ENCODE measurements at places on chromosomes 6 and 20. TPM values are rescaled to one million over a fixed set of nuclear protein-coding genes. Genes with fewer than 3 reads are reported as not detected.

Gene COL12A1
- 4.7 TPM for total RNA-seq

Gene C6orf132
- 64.0 TPM for total RNA-seq

Gene TTI1
- total RNA-seq = 47.0 TPM

Gene NRN1
- total RNA-seq = 0.26 TPM

Gene GCNT2
- total RNA-seq = 54.3 TPM
